ENCODE measurements at places on chromosomes 7 and 10.

DNA sequence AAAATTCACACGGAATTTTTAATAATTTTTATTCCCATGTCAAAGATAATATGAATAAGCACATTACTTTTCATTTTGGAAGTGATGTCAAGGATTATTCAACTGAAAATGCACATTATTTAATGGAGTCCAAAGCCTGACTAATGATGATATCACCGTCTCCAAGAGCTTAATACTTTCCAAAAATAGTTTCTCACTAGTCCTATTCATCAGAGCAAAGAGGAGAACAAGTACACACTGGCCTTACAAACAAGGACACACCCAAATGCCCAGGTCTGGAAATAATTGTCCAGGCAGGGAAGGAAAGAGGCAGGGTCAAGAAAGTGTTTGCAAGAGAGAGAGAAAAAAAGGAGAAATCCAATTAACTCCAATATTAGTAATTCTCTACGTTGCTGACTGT lies 216.8 kb upstream of the CCDC6 start:
- DNase-seq = no peak

- no peak for DNase-seq
These were observed 89.4 kb downstream of the CTNNA3 start for GRCh38 chr10:67606572-67606971.

GRCh38 chr10:71447676-71448075 lies 51.0 kb downstream of the CDH23 start:
- DNase-seq = no peak

- DNase-seq = no peak
These were observed 46.5 kb downstream of the DRGX start for GRCh38 chr10:49349390-49349789.

GRCh38 chr7:102318482-102318971 lies 31.9 kb downstream of the SH2B2 start:
- DNase-seq = no peak

DNA sequence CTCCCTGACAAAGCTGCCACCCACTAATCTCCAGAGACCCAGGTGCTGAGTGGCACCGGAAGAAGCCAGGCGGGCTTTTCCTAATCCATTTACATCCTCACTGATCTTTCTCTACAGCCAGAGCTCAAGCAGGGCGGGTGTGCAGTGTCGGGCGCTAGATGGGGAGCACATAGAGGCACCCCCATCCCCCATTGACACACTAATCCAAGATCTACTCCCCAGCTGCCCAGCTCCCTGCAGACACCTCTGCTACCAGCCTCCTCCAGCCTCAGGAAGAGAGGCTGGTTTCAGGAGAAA lies 22.2 kb downstream of the FRMPD2 start:
- no peak for DNase-seq

DNA sequence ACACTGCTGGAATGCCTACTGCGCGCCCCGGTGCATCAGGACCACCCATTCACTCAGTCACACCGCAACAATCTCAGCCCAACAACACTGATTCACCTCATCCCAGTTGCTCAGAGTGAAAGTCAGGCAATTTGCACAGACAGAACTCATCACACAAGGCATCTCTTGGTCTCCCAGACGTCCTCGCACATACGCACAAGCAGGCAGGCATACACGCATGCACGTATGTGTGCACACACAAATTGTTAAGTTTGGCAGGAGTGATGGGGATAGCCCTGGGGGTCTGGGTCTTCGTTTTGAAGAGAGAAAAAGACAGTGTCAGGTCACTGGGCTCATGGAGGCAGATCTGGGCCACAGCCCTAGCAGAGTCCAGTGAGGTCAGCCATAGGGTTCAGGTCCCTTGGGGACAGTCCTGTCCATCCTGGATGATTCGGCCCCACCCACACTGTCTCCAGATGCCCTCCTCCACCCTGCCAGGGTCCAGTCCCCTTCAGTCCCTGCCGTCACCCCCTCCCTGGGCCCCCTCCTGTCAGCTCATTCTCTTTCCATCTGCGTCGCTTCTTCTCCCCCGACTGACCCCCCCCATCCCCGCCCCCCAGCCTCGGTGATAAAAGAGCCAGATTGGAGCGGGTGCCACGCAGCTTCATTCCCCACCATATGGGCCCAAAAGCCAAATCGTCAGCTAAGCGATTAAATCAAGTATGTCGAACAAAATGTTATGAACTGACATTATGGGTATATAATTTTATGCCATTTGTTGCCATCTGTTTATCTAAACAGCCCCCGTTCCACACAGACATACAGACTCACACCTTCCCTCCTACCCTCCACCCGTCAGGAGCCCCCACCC lies 48.5 kb upstream of the SLF2 start:
- no peak for DNase-seq

- DNase-seq = peak; percentile 73
These were observed 19.9 kb downstream of the ANKRD22 start for GRCh38 chr10:88831709-88832108.

- no peak for DNase-seq
These were observed 131.0 kb upstream of the NPY start for GRCh38 chr7:24152877-24153472.

DNA sequence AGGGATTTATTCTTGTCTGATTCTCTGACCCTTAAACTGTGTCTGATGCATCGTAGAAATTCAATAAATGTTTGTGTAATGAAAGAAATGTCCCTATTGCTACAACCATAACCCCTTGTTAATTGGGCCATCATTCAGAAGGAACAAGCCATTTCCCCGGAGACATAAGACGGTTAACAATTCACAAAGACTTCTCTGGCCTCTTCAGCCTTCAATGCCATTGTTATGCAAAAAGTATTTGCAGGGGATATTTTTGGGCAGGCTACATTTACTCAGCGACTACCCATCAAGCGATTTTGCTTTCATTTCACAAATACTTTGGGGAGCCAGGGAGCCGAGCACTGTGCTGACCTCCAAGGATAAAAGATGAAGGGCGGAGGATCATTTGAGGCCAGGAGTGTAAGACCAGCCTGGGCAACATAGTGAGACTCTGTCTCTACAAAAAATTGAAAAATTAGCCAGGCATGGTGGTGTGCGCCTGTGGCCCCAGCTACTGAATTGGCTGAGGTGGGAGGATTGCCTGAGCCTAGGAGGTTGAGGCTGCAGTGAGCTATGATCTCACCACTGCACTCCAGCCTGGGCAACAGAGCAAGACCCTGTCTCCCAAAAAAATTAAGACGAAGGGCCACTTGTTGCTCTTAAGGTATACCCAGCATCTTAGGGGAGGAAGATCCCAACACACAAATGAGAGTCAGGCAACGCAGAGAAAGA lies 20.0 kb upstream of the SDK1 start:
- DNase-seq = no peak

DNA sequence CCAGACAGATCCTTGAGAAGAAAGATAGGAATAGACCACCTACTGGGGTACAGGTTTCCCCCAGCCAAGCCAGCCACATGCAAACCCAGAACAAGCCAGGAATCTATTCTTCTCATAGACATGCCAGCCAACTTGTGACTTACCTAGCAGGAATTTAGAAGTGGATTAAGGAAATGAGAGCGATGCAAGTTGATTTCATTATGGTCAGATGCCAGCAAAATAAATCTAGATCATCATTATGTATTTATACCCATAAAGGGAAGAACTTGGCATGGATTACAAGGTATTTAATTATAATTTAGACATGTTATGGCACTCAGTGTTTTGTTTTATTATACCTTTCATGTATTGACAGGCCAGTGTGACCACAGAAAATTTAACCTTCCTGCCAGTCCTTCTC lies 32.8 kb downstream of the SLC35G1 start:
- DNase-seq = no peak

GRCh38 chr7:25698451-25699113 lies 453.4 kb upstream of the NFE2L3 start:
- DNase-seq = no peak

DNA sequence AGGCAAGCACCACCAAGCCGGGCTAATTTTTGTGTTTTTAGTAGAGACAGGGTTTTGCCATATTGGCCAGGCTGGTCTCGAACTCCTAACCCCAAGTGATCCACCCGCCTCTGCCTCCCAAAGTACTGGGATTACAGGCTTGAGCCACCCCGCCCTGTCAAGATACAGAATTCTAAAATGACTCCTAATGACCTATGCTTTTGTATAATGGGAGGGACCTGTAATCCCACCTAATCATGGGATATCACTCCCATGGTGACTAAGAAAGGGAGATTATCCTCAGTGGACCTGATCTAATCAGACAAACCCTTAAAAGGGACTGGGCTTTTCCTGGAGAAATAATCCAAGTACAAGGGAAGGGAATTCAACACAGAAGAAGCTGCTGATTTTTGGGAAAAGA lies 28.8 kb downstream of the SAMD8 start:
- DNase-seq = no peak

Measured in CD4-positive, alpha-beta T cell treated with Interleukin-17A for 1 hour (primary cell).